Neural crest cell (in vitro differentiated cells): ENCODE measurements at places on chromosomes 6 and 20. TPM values are rescaled to one million over a fixed set of nuclear protein-coding genes. Genes with fewer than 3 reads are reported as not detected.

- no peak for DNase-seq
Observed at GRCh38 chr6:14841901-14842421, 403.9 kb upstream of the JARID2 start.

DNA sequence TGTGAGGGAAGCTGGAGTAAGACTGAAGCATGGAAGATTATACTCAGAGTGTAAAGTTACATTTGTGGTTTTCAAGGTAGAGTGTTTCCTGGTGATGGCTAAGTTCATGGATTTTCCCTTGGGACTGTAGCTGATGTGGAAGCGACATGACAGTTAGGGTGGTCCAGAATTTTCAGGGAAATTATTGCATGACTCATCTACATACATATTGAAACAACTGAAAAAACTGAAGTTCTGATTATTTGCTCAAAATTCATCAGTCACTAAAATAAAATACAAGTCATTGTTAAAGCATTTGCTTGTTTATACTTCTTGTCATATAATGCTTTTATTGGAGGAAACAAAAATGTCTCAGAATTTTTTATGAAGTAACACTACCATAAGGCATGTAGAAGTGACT, 700.0 kb downstream of the RFPL4B start:
- DNase-seq = no peak

GRCh38 chr20:52804497-52805295, 167.5 kb upstream of the TSHZ2 start:
- DNase-seq = no peak

DNA sequence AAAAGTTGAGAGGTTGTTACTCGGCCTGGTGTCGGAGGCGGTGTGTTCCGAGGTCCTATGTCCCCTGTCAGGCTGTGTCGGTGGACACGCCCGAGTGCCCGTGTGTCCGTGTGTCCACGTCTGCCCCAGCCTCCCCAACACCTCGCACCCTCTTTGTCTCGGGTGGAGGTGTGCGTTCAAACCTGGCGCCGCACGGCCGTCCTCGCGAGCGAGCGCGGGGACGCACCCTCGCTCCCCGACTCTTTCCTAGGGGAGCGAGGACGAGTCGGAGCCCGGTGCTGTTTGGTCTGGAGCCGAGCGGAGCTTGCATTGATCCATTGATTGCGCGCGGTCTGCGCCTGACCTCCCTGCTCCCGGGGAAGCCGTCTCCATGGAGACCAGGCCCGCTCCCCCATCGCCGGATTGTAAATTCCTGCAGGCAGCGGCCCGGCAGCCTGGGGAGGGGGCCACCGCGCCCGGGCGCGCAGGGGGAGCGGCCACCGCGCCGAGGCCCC, 411 bp upstream of the SCUBE3 start:
- DNase-seq = peak; percentile 73

- DNase-seq = no peak
Observed at GRCh38 chr6:36285797-36286196, 15.9 kb downstream of the PNPLA1 start.

DNA sequence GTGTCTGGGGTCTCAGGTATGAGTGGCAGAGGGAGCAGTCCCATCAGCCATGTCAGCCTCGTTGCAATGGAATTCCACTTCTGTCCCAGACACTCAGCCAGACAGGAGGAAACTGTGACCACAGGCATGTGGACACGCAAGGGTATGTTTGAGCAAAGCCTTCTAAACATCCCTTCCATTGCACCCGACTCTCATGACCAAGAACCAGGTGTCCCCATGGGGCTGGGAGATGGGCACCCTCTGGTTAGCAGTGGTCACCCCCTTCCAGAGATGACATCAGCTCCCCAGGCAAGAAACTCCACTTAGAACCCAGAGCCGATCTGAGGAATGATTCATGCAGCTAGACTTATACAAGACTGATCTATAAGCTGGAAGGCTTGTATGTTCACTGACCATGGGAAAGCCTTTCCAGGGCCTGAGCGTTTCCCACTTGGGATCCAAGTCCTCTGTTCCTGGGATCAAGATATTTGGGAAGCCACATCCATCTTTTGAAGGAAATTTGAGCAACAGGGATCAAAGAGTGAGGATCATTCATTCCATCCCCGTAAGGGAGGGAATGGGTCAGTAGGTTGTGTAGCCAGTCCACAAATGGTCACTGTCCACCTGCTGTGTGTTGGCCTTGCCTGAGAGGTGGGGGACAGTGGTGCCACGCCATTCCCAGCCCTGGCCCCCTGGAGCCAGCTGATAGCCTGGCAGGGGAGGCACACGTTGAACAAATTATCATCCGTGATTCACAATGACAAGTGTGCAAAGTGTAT, 3.9 kb upstream of the MRGBP start:
- DNase-seq = no peak

DNA sequence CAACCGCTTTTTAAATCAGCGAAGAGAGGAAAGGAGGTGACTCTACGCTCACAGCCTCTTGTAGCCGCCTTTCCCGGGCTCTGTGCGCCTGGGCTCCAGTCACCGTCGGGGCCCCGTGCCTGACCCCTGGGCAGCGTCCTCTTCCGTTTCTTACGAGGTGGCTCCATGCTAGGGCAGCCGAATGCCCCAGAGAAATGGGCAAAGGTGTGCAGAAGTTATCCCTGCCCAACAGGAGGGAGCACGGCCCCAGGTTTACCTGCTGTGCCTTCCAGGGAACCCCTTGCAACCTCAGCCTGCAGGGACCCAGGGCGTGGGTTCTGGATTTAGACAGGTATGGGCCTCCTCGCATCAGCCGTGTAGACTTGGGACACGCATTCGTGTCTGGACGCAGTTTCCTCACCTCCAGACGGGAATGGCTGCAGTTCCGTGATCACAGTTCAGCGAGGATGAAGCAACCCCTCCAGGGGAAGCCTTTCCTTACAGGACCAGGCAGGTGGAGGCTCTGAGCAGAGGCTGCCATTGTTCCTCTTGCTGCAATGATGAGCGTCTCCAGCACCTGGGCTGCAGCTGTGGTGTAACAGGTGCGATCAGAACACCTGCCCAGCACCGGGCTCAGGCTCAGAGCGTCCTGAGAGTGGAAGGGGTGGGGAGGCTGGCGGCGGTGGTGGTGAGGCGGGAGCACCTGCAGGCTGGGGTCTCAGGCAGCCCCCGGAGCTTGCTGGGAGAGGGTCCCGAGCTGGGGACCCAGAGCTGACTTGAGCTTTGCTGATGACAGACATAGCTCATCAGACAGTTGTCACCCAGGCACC, 81.3 kb upstream of the BHLHE23 start:
- no peak for DNase-seq

GRCh38 chr20:49951151-49951550, 15.0 kb downstream of the RNF114 start:
- no peak for DNase-seq

DNA sequence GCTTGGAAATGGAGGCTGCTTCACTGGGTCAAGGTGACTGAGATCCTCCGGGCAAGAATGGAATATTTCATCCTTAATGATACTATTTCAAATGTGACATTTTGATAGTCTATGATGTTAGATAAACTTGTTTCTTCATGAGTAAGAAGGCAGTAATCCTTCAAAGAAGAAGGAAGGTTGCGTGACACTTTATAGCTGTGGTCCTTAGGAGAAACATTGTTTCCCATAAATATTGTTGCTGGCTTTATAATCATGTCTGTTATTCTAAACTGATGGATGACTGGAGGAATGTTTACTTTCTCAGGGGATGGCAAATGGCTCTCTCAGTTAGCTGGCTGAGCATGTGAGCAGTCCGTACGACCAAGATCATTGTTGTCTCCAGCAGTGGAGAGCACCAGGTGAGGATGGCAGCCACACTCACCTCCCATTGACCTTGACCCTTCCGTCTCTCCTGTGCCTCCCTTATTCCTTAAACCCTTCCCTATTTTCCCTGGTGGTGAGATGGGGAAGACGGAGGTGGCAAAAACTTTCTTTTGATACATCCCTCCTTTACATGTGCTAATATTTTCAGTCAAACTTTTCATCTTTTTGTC, 171.2 kb upstream of the OLIG3 start:
- no peak for DNase-seq

- no peak for DNase-seq
Observed at GRCh38 chr20:24952376-24953208, 3.5 kb downstream of the CST7 start.

- DNase-seq = no peak
Observed at GRCh38 chr20:2293971-2294370, 1.8 kb upstream of the TGM3 start.

GRCh38 chr6:155038104-155038503, 43.0 kb downstream of the TIAM2 start:
- no peak for DNase-seq

- no peak for DNase-seq
Observed at GRCh38 chr6:139962654-139963347, 588.4 kb upstream of the CITED2 start.

- no peak for DNase-seq
Observed at GRCh38 chr20:49966861-49967260, 15.9 kb upstream of the SNAI1 start.

GRCh38 chr20:63392465-63393365, 31.6 kb upstream of the CHRNA4 start:
- DNase-seq = no peak

GRCh38 chr20:44336086-44336485, 757 bp upstream of the R3HDML start:
- no peak for DNase-seq

- no peak for DNase-seq
Observed at GRCh38 chr20:38197619-38198018, 32.5 kb upstream of the TGM2 start.

- no peak for DNase-seq
Observed at GRCh38 chr20:34300256-34300806, 2.8 kb downstream of the AHCY start.

DNA sequence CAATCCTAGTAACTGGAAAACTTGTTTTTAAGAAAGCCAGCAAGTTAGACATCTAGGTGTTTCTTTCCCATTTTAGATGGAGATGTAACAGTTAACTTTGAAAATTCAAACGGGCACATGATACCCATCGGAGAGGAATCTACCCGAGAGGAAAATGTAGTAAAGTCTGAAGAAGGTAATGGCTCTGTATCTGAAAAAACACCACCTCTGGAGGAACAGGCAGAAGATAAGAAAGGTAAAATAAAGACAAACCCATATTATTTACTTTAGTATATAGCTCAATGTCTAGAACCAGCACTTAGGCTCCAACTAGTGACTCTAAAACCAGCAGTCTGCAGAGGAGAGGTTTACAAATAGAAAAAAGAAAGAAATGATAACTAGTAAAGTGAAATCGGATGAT, 75.9 kb downstream of the PHACTR2 start:
- DNase-seq = no peak

DNA sequence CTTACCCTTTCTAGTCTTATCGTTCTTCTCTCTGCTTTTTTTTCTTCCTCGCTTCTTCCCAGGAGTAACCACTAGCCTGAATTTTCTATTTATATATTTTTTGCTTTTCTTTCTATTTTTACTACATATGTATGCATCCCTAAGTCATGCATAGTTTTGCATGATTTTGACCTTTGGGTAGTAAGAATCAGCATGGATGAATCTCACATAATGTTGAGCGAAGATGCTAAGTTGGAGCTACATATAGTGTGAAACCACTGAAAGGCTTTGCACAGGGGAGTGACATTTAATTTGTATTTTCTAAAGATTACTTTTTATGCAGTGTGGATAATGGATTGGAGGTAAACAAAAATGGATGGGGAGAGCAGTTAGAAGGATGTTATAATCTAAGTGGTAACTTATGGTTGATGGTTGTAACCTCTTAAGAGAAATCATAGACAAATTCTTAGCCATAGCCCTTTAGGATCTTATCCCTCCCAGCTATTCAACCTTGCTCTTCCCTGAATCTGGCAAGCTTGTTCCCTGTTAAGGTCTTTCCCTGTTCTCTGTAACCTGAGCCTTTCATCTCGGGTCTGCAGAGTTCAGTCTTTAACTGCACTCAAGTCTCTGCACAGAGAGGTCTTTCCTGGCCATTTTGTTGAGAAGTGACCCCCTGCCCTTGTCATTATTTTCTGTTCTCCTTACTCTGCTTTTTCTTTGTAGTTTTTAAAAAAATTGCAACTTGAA, 18.0 kb downstream of the PEX7 start:
- no peak for DNase-seq

DNA sequence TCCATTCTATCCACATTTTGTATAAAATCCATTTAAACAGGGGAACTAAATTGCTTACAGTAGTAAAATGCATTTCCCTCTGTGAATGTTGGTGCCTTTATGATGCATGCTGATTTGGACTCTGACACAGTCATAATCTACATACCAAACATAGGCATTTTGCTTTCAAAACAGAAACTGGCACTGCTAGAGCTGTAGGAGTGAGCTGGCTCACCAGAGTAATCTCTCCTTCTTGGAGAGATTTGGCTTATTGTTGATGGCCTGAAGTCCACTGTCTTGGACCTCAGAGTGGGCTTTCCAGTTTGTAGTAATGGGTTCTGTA, 363.2 kb upstream of the FLRT3 start:
- no peak for DNase-seq

- DNase-seq = no peak
Observed at GRCh38 chr6:157157258-157157657, 166.1 kb downstream of the TMEM242 start.

- DNase-seq = no peak
Observed at GRCh38 chr6:81450180-81450579, 302.3 kb downstream of the TENT5A start.

- DNase-seq = no peak
Observed at GRCh38 chr6:114061116-114061515, 90.2 kb upstream of the HDAC2 start.

- no peak for DNase-seq
Observed at GRCh38 chr20:21397341-21398108, at the start of gene NKX2-4. Gene NKX2-4 (minus strand): TSS chr20:21397526. CDS start chr20:21397399, 127 bp downstream.

- DNase-seq = no peak
Observed at GRCh38 chr6:100103194-100103593, 109.2 kb upstream of the MCHR2 start.

GRCh38 chr20:20821484-20822260, 109.2 kb upstream of the RALGAPA2 start:
- DNase-seq = no peak

DNA sequence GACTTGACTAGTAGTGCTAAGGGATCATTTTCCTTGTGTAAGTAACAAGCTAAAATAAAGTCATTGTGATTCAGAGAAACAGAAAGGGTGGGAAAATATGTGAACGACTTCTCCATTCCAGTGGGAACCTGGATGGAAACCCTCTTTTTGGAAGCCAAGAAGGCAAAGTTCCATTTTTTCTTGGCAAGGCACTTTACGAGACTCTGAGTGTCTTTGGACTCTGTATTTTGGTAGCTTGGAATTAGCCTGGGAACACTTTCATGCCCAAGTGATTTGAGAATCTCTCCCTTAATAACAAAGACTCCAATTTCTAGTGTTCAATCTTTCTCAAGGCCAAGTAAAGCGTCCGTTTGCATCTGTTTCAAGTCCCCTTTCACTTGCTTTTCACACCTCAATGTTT, 100.5 kb upstream of the SASH1 start:
- no peak for DNase-seq

VSTM2L gene
- total RNA-seq = 7.3 and 9.3 TPM in 2 replicates

ENPP1 gene
- total RNA-seq = 4.0 and 4.9 TPM in 2 replicates

ZGPAT gene
- total RNA-seq = 31.3 and 32.1 TPM in 2 replicates

MUCL3 gene
- total RNA-seq = not detected in 2 replicates

CTAGE9 gene
- total RNA-seq = not detected in 2 replicates

EPPIN gene
- not detected in 2 replicates for total RNA-seq

PPIL6 gene
- 2.2 and 3.3 TPM in 2 replicates for total RNA-seq

KIF25 gene
- total RNA-seq = 0.72 and 1.0 TPM in 2 replicates

FBXO30 gene
- total RNA-seq = 12.3 and 12.4 TPM in 2 replicates

TMEM217 gene
- total RNA-seq = 0.82 and 0.86 TPM in 2 replicates

C6orf15 gene
- total RNA-seq = not detected in 2 replicates
